M059J (cell line): ENCODE measurements at places on chromosomes 3 and 15.

DNA sequence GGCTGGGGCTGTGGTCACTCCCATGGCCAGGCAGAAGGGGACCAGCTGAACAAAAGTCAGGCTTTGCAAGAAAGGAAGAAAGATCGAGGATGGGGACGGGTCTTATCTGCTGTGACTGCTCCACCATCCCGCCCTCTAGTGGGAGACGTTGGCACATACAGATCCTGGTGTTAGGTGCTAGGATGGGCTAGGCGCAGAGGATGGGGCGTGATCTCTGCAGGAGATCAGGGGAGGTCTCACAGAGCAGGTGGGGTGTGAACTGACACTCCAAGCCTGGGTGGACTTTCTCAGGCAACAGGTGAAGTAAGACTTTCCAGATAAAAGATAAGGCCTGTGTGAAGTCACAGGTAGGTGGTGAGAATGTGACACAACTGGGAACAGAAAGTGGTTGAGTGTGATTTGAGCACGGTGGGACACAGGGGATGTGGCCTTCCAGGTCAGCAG lies 141.9 kb upstream of the SMAD3 start:
- peak; percentile 44 for DNase-seq

DNA sequence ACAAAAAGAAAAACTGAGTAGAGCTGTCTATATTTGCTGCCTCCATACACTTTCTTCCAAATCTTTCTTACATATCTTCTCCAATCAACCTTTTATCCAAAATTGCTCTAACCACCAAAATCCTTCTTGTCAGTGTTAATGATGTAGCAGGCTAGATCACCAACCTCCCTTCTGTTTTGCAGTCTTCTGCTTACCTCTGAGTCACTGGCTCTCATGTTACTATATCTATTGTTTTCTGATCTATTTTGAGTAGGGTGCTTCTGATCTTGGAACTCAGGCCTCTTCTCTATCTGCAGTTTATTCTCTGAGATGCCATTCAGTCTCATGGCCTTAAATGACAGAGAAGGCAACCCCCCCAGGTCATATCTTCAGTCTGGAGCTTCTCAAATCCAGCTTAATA lies 26.3 kb upstream of the AADAC start:
- peak; percentile 32 for DNase-seq

- no peak for DNase-seq
Observed at GRCh38 chr15:95883064-95883463, 447.4 kb upstream of the NR2F2 start.

DNA sequence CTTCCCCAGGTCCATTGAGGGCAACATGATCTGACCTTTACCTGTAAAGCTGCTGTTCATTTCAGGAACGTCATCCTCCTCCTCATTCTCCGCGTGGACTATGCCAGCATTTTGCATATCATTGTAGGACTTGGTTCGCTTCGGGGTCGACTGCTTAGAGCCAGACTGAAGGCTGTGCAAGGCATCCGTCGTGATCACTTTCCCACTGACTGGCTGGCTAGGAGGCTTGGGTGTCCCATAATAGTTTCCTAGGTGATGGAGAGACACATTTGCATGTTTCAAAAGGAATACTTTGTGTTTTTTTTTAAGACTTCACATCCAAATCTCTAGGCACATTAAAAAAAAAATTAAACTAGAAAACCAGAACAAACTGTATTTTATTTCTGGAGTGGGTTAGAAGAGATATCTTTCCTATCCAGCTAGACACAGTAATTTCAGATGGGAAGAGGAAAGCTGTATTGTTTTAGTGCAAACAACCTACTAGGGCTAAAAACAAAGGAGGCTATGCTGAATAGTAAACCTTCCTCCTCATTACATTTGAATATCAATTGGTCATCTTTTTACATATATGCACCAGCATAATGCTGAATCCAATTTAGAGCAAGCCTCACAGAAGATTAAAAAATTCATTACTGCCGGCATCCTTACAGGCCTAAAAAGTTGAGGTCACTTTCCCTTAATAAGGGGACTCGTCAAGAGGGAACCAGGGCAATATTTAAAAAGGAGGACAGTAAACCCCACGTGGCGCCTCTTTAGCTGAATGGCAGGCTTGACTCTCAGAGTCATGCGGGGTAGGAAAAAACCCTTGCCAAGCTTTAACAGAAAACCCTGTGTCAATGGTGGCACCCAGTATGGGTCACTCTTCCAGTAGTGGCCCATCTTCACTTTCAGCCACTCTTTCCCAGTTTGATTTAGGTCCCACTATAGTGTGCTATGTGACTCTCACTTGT lies 559.9 kb downstream of the MAGI1 start:
- no peak for DNase-seq

DNA sequence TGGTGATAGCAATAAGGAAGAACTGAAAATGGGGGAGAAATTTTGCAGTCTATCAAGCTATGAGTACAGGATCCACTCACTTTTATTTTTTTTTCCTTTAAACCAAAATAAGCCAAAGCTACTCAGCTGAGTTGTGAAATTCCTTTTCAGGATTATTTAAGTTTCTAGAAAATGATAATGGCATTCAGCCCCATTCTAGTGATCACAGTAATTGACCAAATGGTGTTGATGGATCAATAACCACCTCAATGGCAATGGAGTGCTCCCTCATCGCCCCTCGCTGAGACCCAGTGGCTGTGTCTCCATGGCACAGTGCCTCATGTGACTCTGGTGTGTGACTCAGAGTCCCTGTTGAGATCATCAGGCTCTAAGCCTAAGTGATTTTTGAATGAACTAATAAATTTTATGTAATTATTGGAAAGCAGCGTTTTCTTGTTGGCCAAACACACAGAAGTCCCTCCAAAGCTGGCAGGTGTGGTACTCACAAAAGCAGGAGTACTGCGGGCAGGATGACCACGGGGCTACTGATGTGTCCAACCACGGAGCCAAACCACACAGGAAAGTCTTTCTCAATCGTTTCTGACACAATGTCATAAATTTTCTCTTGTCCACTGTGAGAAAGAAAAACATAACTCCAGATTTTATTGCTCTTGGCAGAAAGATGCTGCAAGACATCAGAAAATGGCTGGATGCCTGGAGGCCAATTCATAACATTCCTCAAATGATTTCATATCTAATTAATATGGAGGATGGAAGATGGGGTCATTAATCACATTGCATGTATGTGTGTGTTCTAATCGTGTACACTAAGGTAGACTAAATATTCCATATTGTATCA lies 14.4 kb upstream of the STARD5 start:
- peak; percentile 82 for DNase-seq

DNA sequence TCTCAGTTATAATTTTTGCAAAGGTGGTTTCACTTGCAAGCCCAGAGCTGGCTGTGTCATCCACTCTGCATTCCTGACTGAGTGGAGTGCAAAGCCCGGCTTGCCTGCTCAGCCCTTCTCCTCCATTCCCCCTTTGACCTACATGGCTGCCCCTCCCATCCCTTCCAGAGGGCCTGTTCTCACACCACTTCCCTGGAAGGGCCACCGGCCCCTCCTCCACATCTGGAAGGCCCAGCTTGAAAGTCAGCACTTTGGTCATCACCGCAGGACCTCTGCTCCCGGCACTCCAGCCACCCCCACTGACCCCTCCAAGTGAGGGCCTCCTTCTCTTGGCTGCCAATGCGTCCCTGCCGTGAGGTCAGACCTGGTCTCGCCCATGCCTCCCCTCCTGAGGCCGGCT lies 74.1 kb upstream of the RNF7 start:
- peak; percentile 29 for DNase-seq

GRCh38 chr3:57709559-57709958 lies 16.7 kb upstream of the DENND6A start:
- peak; percentile 69 for DNase-seq

DNA sequence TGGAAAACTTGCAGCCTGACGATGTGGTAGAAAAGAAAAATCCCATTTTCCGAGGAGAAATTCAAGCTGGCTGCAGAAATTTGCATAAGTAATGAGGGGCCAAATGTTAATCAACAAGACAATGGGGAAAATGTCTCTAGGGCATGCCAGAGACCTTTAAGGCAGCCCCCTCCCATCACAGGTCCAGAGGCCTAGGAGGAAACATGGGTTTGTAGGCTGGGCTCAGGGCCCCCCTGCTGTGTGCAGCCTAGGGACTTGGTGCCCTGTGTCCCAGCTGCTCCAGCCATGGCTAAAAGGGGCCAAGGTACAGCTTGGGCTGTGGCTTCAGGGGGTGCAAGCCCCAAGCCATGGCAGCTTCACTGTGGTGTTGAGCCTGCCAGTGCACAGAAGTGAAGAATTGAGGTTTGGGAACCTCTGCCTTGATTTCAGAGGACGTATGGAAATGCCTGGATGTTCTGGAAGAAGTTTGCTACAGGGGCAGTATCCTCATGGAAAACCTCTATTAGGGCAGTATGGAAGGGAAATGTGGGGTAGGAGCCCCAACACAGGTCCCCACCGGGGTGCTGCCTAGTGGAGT lies 75.9 kb upstream of the CADPS start:
- DNase-seq: no peak

GRCh38 chr3:125055331-125055912 lies 375 bp downstream of the HEG1 start:
- no peak for DNase-seq

GRCh38 chr3:170130532-170130931 lies 51.0 kb downstream of the PHC3 start:
- no peak for DNase-seq

- DNase-seq: no peak
Observed at GRCh38 chr3:180390313-180390712, 211.7 kb upstream of the TTC14 start.

DNA sequence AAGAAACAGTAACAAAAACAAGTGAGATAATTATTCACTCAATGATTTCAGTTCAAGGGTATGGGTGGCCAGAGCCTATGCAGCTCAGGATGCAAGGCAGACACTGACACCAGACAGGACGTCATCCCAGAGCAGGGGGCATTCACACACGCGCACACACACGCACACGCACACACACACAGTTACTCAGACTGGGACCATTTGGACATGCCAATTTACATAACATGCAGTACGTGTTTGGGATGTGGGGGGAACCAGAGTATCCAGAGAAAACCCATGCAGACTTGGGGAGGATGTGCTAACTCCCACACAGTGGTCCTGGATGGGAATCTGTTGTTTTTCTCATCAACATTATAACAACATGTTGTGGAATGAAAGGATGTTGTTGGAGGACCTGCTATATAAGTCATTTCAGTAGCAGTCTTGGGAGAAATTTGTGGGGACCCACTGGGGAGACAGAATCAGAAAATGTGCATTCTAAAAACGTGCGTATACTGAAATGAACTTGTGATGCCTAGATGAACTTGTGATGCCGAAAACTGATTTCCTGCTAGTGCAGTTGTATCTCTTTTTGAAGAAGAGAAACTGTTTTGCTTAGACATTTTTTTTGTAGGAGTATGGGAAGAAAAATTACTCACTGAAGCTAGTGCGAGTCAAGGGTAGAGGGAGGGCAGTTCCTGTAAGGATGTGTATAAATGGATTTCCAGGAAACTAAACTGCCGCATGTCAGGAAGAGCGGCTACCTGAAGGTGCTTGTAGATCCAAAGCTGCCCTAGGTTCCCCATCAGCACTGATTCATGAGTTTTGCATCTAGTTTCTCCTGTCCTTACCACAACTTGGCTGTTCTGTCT lies 25.2 kb downstream of the CD200 start:
- peak; percentile 16 for DNase-seq

DNA sequence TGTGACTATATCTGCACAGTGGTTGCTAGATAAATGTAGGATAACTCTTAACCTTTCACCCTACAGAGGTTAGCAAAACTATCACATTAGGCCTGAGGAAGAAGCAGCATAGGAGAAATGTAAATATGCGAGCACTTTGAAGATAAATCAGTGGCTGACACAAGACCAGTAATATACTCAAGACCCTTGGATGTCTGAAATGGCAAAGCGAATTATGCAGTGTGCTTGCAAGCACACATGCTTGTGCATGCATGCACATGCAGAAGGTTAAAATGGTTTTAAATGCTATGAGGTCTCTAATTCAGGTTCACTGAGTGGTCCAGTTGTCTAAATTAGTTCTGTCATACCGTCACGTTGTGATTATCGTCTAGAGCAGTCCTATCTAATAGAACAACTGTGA lies 13.6 kb upstream of the UTS2B start:
- DNase-seq: no peak

- no peak for DNase-seq
Observed at GRCh38 chr3:174938102-174938501, 79.0 kb downstream of the NAALADL2 start.

GRCh38 chr15:70788114-70789049 lies 25.0 kb upstream of the UACA start:
- DNase-seq: peak; percentile 81

- DNase-seq: peak; percentile 38
Observed at GRCh38 chr3:54122324-54123002, at the start of gene CACNA2D3. Gene CACNA2D3 (plus strand): TSS chr3:54122552.

DNA sequence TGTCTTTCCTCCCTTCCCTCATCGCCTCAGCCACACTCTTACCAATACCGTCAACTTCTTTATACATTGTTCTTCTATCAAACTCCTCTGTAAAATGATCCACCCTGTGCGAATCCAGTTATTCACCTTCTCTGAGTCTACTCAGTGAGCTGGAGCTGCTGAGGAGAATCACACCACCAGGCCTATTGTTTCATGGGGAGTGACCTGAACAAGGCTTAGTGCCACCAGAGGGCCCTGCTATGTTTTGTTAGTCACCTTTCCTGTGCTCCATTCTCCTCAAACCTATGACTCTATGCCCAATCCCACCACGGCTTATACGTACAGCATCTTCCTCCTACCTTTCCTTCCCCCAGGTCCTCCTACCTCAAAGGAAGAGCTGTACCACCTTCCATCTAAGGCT lies 50.4 kb upstream of the MED12L start:
- no peak for DNase-seq

DNA sequence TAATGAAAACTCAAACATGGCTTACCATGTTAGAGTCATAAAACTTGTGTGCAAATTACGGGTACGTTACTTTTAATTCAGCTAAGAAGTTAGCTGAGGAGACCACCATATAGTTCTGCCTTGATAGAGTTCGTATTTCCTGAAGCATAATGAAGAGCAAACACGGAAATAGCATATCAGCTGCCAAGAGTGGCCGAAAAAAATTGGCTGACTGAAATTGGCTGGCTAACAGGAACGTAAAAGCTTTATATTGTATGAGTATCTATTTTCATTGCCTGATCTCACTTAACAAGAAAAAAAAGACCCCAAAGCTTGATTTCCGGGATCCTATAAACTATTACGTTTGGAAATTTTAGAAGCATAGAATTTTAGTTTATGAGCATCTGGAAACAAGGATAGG lies 1222.9 kb downstream of the ZPLD1 start:
- DNase-seq: no peak

- DNase-seq: peak; percentile 97
Observed at GRCh38 chr15:90680371-90680935, 36.7 kb upstream of the BLM start.

- DNase-seq: no peak
Observed at GRCh38 chr3:188720215-188720614, 451.6 kb upstream of the TPRG1 start.

DNA sequence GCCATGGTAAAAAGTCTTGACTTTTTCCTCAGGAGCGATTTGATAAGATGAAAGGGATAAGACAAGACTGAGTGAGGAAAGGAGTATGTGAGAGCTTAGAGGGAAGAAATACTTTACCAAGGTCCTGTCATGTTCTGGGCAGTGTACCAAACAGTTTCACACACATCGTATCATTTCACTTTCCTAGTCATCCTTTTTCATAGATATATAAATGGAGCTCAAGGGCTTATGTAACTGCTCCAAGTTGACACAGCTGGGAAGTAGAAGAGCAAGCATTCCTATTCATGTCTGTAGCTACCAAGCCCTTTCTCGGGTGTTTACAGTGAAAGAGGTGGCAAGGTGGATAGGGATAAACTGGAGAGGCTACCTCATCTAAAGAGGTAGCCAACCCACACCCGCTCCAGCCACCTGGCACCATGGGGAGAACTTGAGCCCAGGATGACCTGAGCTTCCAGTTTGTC lies 57.4 kb downstream of the MRPS25 start:
- peak; percentile 45 for DNase-seq
